ENCODE measurements at places on chromosomes 2 and 18.

GRCh38 chr2:26164641-26165211 is 8.2 kb upstream of the GAREM2 start:
- DNase-seq, result no peak

- DNase-seq, result no peak
Observed at GRCh38 chr2:119485336-119486110, 38.8 kb downstream of the SCTR start.

DNA sequence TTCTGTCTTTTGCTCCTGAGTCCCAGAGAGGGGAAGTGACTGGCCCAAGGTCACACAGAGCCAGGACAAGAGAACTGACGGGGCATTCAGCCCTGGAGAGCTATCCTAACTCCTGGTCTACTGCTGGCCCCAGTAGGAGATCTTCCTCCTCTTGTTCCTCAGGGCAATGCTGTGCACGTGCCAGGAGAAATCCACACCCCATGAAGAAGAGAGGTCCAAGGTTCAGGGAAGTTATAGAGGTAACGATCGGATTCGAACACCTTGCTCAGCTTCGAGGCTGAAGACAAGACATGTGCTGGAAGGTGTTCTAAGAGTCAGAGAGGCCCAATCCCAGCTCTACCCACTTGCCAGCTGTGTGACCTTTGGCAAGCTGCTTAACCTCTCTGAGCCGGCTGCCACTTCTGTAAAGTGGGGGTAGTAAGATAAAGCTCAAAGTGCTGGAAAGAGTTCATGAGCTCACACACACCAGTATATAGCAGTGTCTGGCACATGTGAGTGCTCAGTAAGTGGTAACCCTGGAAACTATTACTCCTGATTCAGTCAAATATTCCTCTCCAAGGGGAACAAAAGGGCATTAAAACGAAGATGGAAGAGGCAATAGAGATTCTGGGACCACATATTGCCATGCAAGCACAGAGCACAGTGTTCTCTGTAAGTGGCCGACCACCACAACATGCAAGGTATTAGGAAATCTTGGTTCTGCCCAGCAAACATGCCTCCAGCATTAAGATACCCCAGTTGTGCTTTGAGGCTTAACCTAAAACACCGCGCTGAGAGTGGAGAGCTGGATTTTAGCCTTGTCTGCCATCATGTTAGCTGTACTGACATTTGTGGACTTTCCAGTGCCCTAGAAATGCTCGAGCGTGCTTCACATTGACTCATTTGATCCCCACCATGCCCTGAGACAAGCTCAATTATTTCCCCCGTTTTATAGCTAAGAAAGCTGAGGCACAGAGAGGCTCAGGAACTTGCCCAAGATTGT is 25.6 kb downstream of the SERTAD2 start:
- no peak for DNase-seq

DNA sequence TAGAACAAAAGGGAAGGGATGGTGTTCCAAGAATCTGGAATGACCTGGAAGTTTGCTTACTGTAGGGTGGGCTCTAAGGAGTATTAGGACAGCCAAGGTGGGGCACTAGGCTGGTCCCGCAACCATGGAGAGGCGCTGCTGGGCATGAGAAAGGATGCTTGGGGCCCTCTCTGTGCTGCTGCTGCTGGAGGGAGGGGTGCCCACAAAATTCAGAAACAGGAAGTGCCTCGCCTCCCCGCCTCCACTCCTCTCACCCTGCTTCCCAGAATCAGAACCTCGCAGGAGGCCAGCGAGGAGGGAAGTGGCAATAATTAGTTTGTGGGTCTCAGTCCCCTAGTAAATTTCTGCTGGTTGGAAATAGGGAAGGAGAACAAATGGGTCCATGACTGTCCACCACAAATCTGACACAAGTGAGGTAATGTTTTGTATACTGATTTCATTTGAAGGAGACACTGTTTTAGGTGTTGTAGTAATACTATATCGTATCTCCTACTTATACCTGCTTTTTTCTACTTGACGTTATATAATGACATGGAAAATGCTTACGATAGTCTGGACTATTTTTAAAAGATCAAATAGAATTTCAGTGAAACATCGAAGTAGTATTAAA is 7.9 kb upstream of the PDCL3 start:
- DNase-seq, result no peak

DNA sequence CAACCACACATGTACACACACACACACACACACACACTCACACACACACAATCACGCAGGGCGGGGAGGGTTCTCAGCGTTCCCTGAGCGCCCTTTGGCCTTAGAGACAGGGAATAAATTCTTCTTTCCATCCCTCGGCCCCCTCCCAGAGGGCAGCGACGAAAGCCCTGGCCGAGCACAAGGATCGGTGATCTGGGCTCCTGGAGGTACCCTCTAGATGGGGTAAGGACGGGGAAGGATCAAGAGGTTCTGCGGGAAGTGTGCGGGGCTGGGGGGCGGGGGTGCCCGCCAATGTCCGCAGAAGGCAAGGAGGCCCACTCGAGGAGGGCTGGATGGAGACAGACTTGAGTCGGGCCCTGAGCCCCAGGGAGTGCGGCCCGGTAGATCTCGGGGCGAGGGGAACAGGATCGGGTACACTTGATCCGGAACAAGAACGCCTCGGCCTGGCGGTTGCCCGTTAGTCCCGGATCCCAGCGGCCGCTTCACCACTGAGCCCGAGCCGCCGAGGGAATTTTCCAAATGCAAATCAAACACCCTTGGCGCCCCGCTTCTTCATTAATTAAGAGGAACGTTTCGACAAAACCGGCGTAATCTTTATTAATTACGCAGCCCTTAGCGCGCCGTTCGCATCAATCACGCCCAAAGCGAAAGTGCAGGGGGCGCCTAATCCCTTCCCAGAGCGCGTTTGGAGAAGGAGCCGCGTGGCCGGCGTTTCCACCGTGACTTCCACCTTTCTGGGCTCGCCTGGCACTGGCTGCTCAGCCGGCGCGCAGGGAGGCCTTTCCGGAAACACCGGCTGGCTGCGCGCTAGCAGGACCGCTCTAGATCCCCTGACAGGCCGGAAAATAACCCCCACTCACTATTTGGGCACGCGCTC is 7.0 kb upstream of the PAX3 start:
- DNase-seq, result no peak
